CD4-positive, alpha-beta T cell treated with Interferon alpha-2 for 1 hour (primary cell): ENCODE measurements at places on chromosomes 6 and 20.
A peak's percentile ranks its signal among the peaks of the same experiment; 100 is the strongest.

DNA sequence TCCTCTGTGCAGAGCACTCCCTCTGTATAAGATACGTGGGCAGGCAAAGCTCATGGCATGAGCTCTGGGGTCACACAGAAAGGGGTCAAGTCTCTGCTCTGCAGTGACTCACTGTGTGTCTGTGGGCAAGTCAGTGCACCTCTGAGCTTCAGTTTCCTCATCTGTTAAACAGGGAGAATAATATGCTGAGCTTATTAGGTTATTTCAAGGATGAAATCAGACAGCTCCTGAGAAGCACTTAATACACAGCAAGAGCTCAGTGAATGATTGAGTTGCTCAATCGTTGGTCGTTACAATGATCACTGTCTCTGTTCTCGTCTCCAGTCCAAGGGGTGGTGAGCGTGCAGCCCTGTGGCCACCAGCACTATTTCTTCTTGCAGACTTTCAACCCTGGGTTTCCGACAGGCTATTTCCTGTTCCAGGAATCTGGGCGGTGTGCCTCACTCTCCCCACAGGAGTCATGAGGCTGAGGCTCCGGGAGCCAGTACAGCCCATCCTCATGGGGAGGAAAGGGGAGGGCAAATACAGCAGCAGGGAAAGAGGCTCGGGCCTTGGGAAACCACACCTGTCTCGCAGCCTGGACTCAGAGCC, 28.9 kb downstream of the KIAA1755 start:
- DNase-seq, result no peak

DNA sequence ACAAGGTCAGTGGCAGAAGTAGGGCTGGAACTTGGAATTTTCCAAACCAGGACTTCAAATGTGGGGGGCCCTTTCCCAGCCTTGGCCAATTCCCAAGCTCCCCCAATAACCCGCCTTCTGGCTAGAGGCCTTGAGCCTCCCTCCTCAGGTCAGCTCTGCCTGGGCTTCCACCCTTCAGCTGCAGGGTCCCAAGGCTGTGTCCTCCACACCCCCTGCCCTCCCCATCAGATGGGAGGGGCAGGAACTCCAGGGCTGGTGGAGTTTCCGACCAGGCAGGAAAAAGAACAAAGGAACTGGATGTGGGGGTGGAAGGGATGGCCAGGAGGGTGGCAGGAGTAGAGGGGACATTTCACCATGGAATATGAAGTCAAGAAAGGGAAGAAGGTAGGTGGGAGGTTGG, at the start of gene CCM2L:
TSS of gene CCM2L (plus strand) at position 338 of the 400 bp plus-strand sequence. CDS start at position 355, 17 bp downstream.
- no peak for DNase-seq

DNA sequence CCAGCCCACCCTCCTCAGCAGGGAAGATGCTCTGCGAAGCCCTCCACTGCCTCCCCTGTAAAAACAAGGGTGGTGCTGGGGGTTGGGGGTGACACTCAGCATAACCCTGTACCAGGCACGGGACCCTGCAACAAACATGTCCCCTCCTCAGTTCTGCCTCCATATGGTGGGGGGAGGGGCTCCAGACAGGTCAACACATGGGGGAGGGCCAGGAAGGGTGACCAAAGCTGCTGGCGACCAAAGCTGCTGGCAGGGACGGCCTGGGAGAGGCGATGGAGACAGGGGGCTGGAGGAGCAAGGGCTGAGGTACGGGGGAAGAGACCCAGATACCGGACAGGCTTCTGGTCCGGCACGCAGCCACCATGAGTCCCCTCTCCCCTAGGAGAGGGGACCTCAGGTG, 123.2 kb downstream of the TAF4 start:
- no peak for DNase-seq

GRCh38 chr20:32538526-32538939, 46.6 kb downstream of the NOL4L start:
- no peak for DNase-seq

DNA sequence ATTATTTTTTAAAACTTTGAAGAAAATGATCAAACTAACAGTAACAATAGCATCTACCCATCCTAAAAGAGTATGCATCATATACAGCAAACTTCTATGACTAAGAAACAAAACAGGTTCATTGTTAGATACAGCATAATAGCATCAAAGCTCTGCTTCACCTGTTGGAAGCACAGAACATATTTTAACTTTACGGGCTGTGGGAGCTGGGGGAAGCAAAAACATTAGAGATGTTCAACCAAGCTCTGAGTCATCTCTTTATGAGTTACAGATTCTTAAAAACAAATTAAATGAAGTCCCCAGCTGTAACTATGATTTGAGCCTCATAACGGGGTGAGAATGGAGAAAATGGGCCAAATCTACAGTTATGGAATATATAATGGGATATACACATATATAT, 63.4 kb downstream of the SYNE1 start:
- DNase-seq, result no peak

DNA sequence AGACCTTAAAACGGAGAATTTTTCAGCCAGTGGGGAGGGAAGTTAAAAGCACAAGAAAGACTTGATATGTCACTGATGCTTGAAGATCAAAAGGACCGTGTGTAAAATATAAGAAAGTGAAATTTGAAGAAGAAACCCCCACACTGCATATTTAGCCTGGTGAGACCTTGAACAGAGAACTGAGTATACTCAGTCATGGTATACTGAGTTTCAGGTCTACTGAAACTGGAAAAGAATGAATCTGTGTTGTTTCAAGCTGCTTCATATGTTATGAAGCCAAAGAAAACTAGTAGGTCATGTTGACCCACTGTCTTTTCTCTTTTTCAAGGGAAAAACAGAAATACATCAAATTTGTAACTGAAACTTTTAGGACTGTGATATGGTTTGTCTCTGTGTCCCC, 443.8 kb upstream of the GJE1 start:
- DNase-seq, result no peak

GRCh38 chr6:169689287-169689686, 12.5 kb downstream of the WDR27 start:
- no peak for DNase-seq

DNA sequence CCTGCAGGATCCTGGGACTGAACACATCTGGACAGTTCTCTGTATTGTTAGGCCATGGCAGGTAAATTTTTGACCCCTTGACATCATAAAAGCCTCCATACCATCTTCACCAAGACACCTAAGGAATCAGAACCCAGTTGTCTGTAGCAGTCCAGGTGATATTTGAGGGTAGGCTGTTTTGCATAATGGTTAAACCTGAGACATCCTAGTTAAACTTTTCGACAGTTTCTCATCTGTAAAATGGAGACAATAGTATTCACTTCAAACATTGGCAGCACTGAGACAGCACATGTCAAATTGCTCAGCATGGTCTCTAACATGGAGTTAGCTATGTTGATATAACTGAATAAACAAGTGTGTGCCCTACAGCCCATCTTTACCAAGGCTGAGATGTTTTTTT, 24.8 kb downstream of the C6orf62 start:
- no peak for DNase-seq

GRCh38 chr6:35425284-35425683, 26.9 kb upstream of the FANCE start:
- DNase-seq, result no peak

DNA sequence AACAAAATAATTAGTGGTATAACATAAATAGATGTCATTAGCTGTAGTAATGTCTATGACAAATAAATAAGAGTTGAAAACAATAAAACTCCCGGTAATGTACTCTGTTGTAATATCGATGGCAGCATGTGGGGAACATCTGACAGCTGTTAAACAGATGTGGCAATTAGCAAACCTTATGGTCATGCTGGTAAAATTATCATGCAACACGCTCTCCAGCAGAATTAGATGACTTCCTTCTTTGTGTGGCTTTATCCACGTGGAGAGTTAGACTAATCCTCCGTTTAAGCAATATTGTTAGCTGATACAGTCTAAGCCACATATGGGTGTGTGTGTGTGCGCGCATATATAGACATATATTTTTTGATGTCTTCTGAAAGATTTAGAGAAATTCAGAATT, 77.7 kb upstream of the ZFP64 start:
- DNase-seq, result no peak

GRCh38 chr20:61119794-61120410, 132.2 kb upstream of the CDH4 start:
- DNase-seq, result no peak

DNA sequence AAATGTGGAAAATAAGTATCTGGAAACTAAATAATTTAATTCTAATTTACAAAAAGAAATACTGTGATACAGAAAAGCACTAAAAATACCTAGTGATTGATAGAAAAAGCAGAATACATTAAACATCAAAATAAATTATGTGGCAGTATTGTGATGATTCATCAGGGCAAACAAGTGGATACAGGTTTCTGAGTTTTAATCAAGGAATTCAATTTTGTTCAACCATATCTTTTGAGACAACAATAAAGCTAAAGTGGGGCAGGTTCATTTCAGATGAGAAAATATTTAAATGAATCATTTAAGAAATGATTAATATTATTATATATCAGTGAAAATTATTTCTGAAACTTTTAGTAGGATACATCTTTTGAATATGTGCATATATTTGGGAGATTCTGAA, 49.8 kb downstream of the GRIK2 start:
- DNase-seq, result no peak

DNA sequence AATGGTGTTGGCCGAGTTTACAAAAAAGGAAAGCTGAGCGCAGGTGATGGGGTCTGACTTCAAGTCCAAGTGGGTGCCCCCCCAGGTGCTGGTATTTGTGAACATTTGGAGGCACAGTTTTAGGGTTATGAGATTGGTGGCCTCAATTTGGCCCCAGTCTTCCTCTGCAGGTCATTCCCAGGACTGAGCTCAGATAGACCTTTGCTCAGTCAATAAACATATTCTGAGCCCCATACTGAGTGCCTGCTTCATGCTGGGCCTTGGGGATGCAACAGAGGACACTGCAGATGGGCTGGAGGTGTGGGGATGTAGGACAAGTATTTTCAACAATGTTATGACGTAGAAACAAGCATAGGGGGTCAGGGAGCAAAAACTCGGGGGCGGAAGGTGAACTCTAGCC, 33.5 kb downstream of the TGM3 start:
- DNase-seq, result no peak

GRCh38 chr6:123462152-123462551, 174.6 kb downstream of the TRDN start:
- no peak for DNase-seq

DNA sequence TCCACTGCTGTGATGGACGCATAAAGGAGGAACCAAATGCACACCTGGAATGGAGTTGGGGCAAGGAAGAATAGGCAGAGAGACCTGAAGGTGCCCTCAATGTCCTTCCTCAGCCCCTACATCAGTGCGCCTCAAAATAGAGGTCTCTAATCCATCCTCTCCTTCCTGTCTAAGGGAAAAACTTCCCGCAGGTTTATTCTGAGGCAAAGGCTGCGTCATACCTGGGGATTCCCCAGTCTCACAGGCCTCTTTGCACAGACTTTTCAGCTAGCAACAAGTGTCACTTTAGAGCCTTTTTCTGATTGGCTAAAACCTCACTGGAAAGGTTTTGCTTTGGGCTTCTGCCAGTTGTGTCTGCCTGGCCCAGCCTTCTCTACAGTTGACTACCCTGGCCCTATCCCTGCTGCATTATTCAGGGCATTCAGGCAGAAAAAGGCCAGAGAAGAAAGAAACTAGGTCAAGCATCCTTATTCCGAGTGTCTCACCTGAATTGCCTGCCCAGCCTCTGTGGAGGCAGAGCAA, 1.8 kb upstream of the HLA-DQB1 start:
- DNase-seq, result peak; percentile 93

- DNase-seq, result no peak
Measured at GRCh38 chr6:25494469-25494868, 157.5 kb upstream of the SCGN start.

- no peak for DNase-seq
Measured at GRCh38 chr6:39079197-39080125, 30.9 kb downstream of the GLP1R start.

DNA sequence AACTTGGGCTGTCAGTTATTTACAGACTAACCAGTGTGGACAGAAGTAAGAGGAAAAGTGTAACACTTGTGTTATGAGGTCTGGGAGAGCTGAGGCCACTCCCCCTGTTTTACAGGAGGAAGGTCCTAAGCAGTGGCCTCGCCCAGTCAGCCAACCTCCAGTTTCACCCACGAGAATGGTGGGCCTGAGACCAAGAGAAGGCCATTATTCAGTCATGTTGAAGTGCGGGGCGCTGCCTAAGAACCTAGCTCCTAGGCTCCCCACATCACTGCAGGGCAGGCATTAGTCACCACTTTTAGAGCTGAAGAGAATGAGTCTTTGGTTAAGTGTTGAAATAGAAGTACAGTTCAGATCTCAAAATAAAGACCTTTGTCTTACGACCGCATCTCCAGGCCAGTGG, 27.9 kb downstream of the CDYL start:
- DNase-seq, result no peak

DNA sequence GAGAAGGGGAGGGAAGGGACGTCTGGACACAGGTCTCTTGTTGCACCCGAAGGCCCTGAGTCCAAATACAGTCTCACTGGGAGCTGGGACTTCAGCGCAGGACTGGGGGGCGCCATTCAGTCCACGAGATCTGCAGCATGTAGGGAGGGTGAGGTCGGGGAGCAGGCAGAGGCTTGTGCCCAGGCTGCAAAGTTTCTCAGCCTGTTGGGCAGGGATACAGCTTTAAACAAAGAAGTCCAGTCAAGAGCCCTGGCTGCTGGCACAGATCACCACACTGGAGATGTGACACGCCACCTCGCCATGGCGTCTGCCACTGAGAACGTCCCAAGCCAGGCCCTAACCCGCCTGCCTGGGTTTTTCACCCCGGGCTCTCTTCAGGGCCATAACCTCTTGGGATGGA, 256.6 kb downstream of the DLL1 start:
- no peak for DNase-seq

- DNase-seq, result no peak
Measured at GRCh38 chr20:46731770-46732169, 22.3 kb downstream of the SLC2A10 start.

- no peak for DNase-seq
Measured at GRCh38 chr20:2314759-2315439, 19.1 kb downstream of the TGM3 start.

DNA sequence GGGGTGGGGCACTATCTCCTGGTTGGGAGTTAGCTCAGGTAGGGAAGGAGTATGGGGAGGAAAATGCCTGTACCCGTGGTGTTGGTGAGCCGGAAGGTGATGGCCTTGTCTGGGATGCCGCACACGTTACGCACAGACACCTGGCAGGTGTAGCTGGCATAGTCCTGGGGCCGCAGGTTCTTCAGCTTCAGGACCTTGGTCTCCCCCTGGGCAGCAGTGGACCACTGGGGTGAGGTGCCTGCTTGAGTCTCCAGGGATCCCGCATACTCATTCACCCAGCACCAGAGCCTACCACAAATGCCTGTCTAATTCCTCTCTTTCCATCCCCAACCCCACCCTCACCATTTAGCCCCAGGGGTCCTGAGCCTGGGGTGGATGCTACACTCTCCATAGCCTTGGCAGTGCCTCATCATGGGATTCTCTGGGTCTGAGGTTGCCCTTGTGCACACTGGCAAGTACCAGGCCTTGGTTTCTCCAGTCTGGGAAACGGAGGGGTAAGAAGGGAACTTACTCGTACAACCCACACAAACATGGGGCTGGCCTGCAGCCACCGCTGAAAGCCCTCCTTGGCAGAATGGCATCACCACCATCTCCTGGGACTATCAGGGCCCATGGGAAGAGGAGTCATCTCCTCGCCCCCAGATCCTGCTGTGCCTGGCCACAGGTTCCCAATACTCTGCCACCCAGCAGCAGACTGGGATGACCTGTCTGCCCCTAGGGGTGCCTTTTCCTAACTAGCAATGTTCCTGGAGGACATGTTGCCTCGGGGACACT, 42.8 kb downstream of the MDGA1 start:
- no peak for DNase-seq

GRCh38 chr6:24606200-24606930, 39.6 kb downstream of the KIAA0319 start:
- DNase-seq, result no peak

GRCh38 chr6:45184937-45185336, 143.2 kb upstream of the RUNX2 start:
- DNase-seq, result no peak
